ENCODE measurements at places on chromosomes 6 and 20. TPM values are rescaled to one million over a fixed set of nuclear protein-coding genes. Genes with fewer than 3 reads are reported as not detected.

Gene DNMT3B
- 3.8 TPM for total RNA-seq

Gene HRH3
- not detected for total RNA-seq

Gene TCF21
- total RNA-seq: 65.0 TPM

Gene HLA-DQB1
- not detected for total RNA-seq

Gene NHLRC1
- total RNA-seq: 5.6 TPM

Gene PBOV1
- total RNA-seq: not detected

Gene SERPINB1
- total RNA-seq: 30.8 TPM

Gene TMEM151B
- under 0.01 TPM for total RNA-seq

Gene PNLDC1
- total RNA-seq: not detected

Gene ADGRF5
- under 0.01 TPM for total RNA-seq

Gene BHLHE23
- not detected for total RNA-seq

Gene PYGB
- 126 TPM for total RNA-seq

Gene ABHD16B
- total RNA-seq: not detected

Gene DLK2
- 0.66 TPM for total RNA-seq

Gene SALL4
- 0.15 TPM for total RNA-seq

Gene SPEF1
- total RNA-seq: 0.15 TPM

All from smooth muscle cell of trachea (primary cell).